ENCODE measurements at places on chromosomes 5 and 9. TPM values are rescaled to one million over a fixed set of nuclear protein-coding genes. Genes with fewer than 3 reads are reported as not detected.

GRCh38 chr5:109788596-109788995, 98.9 kb downstream of the MAN2A1 start:
- H3K36me3 ChIP-seq: peaks cover 14% of the 10 kb centered on the region
- no peaks in the 10 kb centered on the region for H3K4me1 ChIP-seq
- no peak overlapping the region for H3K27ac ChIP-seq
- no peaks in the 10 kb centered on the region for H3K27me3 ChIP-seq
- DNase-seq: no peak

GRCh38 chr9:100324594-100325200, 28.0 kb downstream of the TEX10 start:
- H3K27ac ChIP-seq: no peak overlapping the region
- H3K36me3 ChIP-seq: peaks cover 8% of the 10 kb centered on the region
- no peak overlapping the region for H3K4me3 ChIP-seq
- DNase-seq: no peak
- no peaks in the 10 kb centered on the region for H3K27me3 ChIP-seq

GRCh38 chr5:87278590-87279100, 11.0 kb downstream of the RASA1 start:
- H3K27ac ChIP-seq: no peak overlapping the region
- H3K4me1 ChIP-seq: peaks cover 20% of the 10 kb centered on the region
- no peak for DNase-seq

GRCh38 chr5:163578652-163579051, 73.2 kb downstream of the MAT2B start:
- no peak overlapping the region for H3K27ac ChIP-seq
- no peaks in the 10 kb centered on the region for H3K27me3 ChIP-seq
- H3K36me3 ChIP-seq: no peaks in the 10 kb centered on the region
- H3K4me3 ChIP-seq: no peak overlapping the region

- H3K27me3 ChIP-seq: no peaks in the 10 kb centered on the region
- H3K27ac ChIP-seq: no peak overlapping the region
- H3K4me3 ChIP-seq: no peak overlapping the region
- H3K36me3 ChIP-seq: no peaks in the 10 kb centered on the region
Observed at GRCh38 chr5:147887026-147887627, 8.6 kb downstream of the SCGB3A2 start.

DNA sequence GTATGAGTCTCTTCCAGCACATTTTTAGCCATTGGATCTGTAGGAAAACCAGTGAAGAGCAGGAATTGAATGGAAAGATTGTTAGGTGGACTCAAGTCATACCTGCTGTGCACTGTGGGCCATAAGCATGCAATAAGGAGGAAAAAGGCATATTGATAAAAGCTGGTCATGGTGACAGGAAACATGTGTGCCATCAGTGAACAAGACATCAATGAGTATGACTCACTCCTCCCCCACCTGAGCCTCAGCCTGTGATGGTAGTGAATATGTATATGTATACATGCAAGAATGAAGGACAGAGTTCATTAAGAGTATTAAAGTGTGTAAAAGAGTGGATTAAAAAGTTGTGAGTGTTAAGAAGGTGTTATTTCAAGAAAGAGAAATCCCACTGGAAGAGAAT, 164.5 kb downstream of the TMEM38B start:
- no peaks in the 10 kb centered on the region for H3K27me3 ChIP-seq
- H3K4me3 ChIP-seq: no peak overlapping the region
- H3K4me1 ChIP-seq: no peaks in the 10 kb centered on the region
- H3K36me3 ChIP-seq: no peaks in the 10 kb centered on the region

DNA sequence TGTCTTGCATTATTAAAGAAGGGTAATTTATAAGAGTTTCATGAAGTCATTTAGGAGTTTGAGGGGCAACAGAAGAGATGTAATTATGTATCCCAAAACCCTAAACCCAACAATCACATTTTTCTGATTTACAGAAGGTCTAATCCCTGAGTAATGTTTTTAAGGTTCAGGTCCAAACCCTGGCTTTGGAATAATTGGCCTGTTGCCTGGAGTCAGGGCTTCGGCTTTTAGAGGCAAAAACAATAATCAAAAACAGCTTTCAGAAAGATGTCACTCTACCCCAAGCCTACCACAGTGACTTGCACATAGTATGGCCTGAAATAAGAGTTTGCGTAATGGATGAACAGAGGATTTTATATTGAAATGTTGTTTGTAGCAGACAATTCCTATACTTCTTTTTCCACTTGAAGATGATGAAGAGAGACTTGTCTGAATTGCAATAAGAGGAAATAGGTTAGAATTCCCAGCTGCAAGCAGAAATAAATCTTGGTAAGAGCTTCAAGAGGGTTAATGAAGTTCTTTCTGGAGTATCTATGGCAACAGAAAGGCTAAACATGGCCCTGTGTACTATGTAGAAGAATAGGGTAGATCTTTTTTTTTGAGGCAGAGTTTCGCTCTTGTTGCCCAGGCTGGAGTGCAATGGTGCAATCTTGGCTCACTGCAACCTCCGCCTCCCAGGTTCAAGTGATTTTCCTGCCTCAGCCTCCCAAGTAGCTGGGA, 152.0 kb downstream of the GPBP1 start:
- H3K36me3 ChIP-seq: no peaks in the 10 kb centered on the region
- H3K4me1 ChIP-seq: no peaks in the 10 kb centered on the region
- no peak for DNase-seq

- no peaks in the 10 kb centered on the region for H3K4me1 ChIP-seq
- peak overlapping the region; percentile 68 for H3K27ac ChIP-seq
- peak overlapping the region; percentile 36 for H3K4me3 ChIP-seq
- peak; percentile 68 for DNase-seq
Observed at GRCh38 chr5:159051421-159052282, 48.1 kb downstream of the EBF1 start.

- no peak overlapping the region for H3K27ac ChIP-seq
- DNase-seq: no peak
- H3K36me3 ChIP-seq: no peaks in the 10 kb centered on the region
- no peaks in the 10 kb centered on the region for H3K27me3 ChIP-seq
Observed at GRCh38 chr9:4530375-4530774, 40.1 kb downstream of the SLC1A1 start.

- no peak overlapping the region for H3K4me3 ChIP-seq
- no peaks in the 10 kb centered on the region for H3K4me1 ChIP-seq
- no peak overlapping the region for H3K27ac ChIP-seq
- DNase-seq: no peak
Observed at GRCh38 chr5:112933105-112933504, 11.1 kb upstream of the REEP5 start.

- peaks cover 15% of the 10 kb centered on the region for H3K4me1 ChIP-seq
- no peak overlapping the region for H3K27ac ChIP-seq
Observed at GRCh38 chr5:112555691-112556090, 136.6 kb upstream of the EPB41L4A start.

GRCh38 chr9:108445431-108446071, 410.2 kb downstream of the ACTL7B start:
- no peaks in the 10 kb centered on the region for H3K36me3 ChIP-seq
- peaks cover 20% of the 10 kb centered on the region for H3K4me1 ChIP-seq
- H3K4me3 ChIP-seq: no peak overlapping the region

The PGGT1B gene
- 18.3 TPM for total RNA-seq

The OTP gene
- total RNA-seq: not detected

The KCNV2 gene
- total RNA-seq: not detected

The LHFPL2 gene
- 31.0 TPM for total RNA-seq

The BRD9 gene
- total RNA-seq: 38.8 TPM

The PLCXD3 gene
- total RNA-seq: 1.6 TPM

The AGXT2 gene
- not detected for total RNA-seq
